Prostate gland (tissue), 2 donors: ENCODE measurements at places on chromosomes 2 and 18.
A peak's percentile ranks its signal among the peaks of the same experiment; 100 is the strongest.

- no peak for DNase-seq
Observed at GRCh38 chr2:165796819-165797530, 2.9 kb upstream of the GALNT3 start.

DNA sequence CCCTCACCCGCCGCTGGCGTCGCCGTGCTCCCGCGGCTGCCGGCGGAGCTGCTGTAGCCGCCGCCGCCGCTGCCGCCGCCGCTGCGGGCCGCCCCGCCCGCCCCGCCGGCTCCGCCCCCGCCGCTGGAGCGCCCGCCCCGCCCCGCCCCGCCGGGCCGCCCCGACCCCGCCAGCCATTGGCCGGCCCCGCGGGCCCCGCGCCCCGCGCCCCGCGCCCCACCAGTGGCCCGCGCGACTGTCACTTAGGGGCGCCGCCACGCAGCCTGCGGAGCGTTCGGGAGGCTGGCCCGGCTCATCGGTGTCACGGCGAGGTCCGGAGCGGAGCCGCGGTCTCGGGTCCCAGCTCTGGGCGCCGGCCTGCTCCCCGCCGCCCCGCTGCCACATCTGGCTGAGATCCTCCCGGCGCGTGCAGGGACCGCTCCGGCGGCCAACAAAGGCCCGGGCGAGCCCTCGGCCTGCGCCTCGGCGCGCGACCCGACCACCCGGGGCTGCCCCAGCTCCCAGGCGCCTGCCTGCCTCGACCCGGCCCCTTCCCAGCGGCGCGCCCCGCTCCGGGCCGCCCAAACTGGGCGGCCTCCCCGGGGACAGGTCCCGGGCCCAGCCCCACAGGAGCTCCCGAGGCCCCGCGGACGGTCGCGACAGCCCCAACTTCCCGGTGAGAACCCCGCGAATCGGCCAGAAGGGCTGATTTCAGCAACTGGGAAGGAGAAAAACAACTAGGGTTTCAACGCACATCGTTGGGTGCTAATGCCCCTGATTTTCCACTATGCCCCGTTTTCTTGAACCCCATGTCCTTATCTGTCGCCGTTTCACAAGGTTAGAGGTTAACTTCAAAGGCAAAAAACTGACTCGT, at the start of gene MGAT4A:
Gene MGAT4A (minus strand): TSS at position 92 of the 853 bp plus-strand sequence. CDS start 4,800 bp downstream, outside the sequence.
- peak; percentile 58 for DNase-seq

GRCh38 chr2:242052421-242052820, 182.9 kb downstream of the RTP5 start:
- no peak for DNase-seq

DNA sequence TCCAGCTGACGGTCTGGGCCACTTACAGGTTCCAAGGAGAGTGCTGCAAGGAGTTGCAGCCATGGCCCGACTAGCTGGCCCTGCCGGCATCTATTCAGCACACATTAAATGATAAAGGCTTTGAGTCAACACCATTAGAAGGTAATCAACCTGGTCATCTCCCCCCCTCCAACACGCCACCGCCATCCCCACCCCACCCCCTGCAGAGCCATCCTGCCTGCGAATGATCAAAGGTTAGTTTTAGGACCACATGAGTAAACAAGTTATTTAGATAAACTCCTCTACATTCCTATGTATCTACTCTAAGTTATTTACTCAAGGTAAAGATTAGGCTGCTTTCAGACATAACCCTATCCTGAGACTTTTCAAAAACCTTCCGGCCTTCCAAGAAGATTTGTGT, 349.3 kb upstream of the SLC39A10 start:
- DNase-seq: no peak

GRCh38 chr2:74537140-74537539, 7.4 kb downstream of the HTRA2 start:
- DNase-seq: no peak

- no peak for DNase-seq
Observed at GRCh38 chr2:69385443-69386151, 1.4 kb downstream of the GFPT1 start.

DNA sequence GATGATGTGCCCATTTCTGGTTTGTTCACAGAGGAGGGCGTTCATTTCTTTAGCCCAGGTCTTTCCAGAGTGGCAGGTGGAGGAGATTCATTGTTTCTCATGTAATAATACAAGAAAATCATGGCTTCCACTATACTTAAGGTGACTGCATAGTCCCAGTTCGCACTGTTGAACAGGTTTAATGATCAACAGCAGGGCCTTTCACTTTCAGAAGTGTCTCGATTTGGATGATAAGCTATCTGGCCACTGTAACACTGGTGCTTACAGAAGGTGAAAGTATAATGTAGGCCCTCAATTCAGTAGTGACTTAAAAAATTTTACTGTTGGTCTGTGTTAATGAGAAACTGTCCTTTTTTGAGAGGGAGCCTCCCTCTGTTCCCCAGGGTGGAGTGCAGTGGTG, 1.4 kb downstream of the RMC1 start:
- no peak for DNase-seq

DNA sequence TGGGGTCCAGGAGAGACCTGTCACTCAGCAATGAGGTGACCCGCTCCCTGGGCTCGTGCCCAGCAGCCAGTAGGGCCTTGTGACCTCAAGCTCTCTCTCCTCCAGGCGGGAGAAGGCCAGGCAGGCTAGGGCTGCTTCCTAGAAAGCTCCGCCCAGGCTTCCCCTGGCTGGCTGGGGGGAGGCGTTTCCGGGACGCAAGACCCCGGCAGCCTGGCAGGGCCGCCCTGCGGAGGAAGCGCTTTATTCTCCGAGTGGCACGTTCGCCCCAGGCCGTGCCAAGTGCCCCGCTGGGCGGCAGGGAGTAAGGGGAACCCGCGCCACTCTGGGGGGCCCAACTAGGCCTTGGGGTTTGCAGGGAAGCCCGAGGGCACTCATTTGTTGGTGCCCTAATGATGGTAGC, 21.2 kb upstream of the EPAS1 start:
- no peak for DNase-seq

- no peak for DNase-seq
Observed at GRCh38 chr2:20728114-20728758, 61.3 kb downstream of the GDF7 start.

- no peak for DNase-seq
Observed at GRCh38 chr2:68366083-68366560, 1.0 kb downstream of the PLEK start.

DNA sequence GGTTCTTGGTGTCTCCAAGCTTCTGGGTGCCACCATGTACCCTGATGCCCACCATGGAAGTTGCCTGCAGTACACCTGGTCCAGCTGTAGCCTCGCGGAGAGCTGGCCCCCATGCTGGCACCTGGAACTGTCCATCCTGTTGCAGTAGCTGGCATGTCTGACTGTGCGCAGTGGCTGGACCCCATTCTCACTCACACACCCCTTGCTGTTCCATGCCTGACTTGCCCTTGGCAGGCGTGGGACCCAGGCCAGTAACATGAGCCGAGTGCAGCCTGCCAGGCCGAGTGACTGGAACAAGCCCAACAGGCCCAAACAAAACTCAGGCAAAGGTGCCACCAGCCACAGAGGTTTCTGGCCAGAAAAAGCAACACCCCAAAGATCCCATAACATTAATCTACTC, 73.8 kb downstream of the NEURL3 start:
- DNase-seq: peak; percentile 66

DNA sequence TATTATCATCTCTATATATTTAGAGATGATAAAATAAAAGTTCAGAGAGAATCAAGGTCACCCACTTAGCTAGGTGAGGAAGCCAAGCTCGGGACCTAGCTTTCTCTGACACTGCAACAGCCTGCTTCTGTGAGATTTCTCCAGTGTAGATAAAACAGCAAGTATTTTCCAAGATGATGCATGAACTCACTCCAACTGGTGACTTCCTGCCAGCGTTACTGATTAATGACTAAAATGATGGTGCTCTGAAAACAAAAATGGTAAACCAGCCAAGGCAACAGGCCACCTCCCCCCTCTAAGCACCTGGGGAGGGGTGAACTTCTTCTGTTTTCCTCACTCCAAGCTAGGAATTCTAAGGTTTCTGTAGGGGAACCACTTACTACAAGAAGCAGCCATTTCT, 510.2 kb upstream of the ID2 start:
- no peak for DNase-seq

GRCh38 chr2:197130318-197130717, 180.3 kb downstream of the ANKRD44 start:
- no peak for DNase-seq

GRCh38 chr2:232613538-232614134, 19.8 kb upstream of the EFHD1 start:
- no peak for DNase-seq
